ENCODE measurements at places on chromosomes 3 and 15.

GRCh38 chr3:116322750-116323375, 122.4 kb downstream of the LSAMP start:
- DNase-seq: no peak

DNA sequence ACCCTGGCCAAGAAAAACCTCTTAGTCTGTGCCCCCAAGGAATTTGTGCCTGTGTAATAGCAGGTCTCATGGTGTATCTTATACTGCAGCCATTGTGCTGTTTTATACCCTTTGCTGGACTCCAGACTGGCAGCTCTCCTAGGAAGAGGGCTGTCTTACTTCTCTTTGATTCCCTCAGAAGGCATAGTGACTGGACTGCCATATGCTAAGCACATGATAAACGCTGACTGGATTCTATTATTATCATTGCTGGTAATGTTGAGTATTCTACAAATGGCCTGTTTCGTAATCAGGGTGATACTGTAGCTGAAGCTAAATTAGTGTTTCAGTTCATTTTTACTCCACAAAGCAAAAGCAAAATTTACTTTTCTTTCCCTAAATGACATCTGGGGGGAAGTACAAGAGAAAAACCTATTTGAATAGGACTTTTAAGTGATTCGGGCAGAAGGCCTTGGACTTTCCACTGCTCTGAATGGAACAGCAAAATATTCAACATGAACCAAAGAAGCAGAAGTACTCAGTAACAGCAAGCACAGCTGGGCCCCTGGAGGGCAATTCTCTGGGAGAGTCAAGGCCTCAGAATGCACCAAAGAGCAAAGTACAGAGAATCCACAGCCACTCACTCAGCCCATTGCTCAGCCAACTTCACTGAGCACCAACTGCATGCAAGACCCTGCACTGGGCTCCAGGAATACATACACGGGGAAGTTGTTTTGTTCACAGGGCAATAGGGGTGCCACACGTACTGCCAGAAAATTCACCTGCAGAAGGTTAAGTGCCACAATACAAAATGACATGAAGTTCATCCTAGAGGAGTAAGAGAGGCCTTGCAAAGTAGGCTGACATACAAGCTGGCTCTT, 7.9 kb upstream of the BCL2A1 start:
- DNase-seq: no peak

DNA sequence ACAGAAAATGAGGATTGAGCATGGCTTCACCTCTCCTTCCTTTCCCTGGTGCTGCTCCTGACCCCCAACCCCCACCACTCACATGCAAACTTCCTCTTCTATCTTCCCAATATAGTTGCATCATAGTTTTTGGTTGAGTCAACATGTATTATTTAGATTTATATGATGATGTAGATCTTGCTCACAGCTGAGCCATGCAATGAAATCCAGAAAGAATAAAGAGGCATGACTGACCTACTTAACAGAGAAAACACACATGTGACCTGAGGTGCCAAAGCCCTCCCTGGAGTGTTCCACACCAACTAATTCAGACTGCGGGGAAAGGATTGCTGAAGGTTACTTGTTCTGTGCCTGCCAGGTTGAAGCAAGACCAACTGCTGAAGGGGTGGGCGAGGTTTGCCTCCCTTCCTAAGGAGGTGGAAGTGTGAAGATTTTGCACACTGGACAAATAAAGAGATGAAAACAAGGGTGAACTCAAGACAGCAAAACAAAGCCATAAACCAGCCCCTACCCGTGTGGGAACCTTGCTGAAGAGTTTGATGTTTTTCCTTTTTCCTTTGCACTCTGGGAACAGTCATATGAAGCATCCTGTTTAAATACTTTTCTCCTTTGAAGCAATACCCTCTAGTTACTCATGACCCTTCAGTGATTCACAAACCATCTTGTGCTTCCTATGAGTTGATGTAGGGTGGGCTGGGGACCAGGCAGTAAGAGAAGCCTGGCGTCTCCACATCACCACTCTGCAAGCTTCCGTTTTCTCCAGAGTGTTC, 155.2 kb upstream of the UBE2E1 start:
- no peak for DNase-seq

DNA sequence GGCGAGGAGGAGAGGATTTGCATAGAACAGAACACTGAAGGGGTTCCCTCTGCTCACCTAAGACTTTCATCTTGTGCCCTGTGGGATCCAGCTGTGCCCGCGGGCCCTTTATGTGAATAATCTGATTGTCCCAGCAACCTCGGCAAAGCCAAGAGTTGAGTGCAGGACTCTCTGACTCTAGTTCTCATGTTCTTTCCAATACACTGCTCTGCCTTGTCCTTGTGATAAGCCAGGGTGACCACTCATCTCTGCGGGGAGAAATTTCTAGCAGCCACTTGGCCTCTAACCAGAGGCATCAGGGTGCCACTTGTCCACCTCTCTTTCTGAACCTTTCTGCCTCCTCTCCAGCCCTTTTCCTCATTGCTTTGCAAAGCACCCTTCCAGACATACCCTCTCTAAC, 31.8 kb downstream of the AQP9 start:
- DNase-seq: no peak

DNA sequence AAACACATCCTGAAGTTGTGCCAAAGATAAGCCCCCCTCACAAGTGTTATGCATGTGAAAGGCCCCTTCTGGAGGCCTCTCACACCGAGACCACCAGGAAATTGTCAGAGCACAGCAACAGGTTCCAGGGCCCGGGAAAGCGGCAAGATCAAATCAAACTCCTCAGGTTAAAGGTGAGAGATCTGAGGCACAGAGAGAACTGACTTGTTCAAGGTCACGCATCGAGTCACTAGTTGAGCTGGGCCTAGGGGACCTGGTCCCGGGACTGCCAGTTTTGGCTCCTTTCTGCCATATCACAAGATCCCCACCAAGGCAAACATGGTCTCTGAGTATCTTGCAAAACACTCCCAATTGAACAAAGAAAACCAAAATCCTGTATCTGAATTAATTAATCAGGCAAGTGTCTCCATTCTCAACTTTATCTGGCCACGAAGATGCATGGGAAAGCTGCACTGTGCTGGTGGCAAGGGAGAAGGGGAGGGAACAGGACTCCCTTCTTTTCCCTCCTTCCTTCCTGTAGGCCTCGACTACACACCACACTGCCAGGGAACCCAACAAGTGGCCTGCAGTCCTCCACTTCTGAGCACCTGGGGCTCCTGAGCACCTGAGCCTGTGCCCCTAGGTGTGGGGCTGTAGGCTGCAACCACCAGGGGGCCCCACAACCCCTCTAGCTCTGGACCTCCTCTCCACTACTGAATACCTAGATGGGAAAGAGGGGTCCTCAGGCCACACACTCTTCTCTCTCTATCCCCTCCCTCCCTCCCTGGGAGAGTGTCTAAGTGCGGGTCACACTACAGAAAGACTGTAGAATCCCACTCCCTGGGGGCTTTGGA, 37.3 kb downstream of the ANP32A start:
- no peak for DNase-seq

GRCh38 chr3:118167571-118167970, 867.1 kb downstream of the IGSF11 start:
- no peak for DNase-seq

Measured in LNCaP clone FGC (cell line).